Stimulated activated CD8-positive, alpha-beta memory T cell treated with anti-CD3 and anti-CD28 coated beads, Interleukin-7, amount 100 ng/mL, for 48 hours (primary cell): ENCODE measurements at places on chromosomes 5 and 9.

GRCh38 chr5:97078958-97079743 is 63.3 kb downstream of the LIX1 start:
- no peak for DNase-seq

- no peak for DNase-seq
Observed at GRCh38 chr5:122871661-122872060, 26.2 kb downstream of the SNX24 start.

DNA sequence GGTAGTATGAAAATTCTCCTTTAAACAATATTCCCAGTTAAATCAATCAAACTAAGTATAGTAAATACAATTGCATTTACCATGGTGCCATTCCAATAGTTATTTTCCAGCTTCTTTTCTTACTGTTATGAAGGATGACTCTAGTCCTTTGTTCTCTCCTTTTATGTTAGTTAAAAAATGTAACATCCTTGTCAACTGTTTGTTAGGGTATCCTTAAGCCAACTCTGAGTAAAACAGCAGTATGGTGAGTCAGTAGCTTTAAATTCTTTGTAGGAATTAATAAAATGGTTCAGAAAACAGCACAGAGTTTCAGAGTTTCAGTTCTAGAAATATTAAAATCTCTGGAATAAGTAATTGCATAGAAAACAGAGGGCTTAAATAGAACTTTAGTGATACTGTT is 384.4 kb downstream of the MTRR start:
- no peak for DNase-seq

- no peak for DNase-seq
Observed at GRCh38 chr9:69140123-69140735, 33.8 kb upstream of the TJP2 start.

- no peak for DNase-seq
Observed at GRCh38 chr5:33857037-33857436, 34.8 kb downstream of the ADAMTS12 start.

GRCh38 chr9:126945682-126946081 is 31.1 kb downstream of the RALGPS1 start:
- no peak for DNase-seq

DNA sequence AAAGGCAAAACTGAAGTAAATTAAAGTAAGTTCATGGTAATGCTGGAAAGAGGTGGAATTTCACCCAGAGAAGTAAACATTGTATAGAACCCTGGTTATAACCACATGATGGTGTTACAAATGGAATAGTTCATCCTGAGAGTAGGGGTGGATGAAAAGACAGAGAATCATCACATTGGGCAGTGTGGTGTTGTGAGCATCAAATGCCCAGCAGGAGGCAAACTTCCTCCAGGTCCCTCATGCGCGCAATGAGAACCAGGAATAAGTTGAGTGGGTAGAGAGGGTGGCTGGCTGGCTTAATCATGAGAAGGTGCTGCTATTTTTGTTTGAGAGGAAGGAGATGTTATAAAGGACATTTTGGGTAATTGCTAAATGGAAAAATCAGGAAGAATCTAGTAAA is 163.3 kb upstream of the HMHB1 start:
- DNase-seq, result no peak

DNA sequence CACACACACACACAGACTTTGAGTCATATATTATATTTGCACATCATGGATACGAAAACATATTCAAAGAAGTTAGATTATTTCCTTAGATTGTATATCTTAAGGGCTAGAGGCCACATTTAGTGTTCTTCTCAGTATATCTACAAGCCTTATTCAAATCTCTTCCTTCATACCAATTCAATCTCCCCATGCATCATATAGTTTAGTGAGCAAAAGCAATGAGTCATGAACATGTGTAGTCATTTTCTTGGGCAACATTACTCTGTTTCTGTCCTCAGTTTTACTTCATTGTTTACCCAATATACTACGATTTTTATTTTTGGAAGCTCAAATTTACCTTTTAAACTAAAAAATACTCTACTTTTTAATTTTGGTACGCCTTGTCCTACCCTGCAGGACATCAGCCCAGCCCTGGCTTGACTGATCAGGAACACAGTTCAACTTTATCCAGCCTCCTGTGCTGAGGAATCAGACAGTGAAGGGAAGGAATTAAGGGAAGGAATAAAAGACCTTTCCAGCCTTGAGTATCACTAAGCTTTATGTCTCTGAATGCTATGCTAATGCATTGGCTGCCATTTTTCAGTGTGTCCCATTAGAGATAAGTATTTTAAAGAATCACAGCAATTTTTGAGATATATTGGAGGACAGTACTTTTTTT is 101.7 kb upstream of the FST start:
- no peak for DNase-seq

DNA sequence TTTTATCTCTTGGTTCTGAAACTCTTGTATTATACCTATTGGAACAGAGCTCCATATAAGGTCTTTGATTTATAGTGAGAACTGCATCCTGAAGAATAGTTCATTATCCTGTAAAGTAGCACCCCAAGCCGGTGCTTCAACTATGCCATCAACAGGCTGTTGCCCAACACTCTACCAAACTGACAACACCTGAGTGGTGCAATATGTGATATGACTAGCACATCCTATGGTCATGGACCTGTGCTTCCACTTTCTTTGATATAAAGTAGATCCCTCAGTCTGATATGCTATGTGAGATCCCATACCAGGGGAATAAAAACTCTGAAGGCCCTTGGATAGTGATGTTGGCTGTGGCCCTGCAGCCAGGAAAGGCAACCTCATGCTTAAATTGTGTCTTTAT is 15.8 kb downstream of the CSF2 start:
- DNase-seq, result no peak

DNA sequence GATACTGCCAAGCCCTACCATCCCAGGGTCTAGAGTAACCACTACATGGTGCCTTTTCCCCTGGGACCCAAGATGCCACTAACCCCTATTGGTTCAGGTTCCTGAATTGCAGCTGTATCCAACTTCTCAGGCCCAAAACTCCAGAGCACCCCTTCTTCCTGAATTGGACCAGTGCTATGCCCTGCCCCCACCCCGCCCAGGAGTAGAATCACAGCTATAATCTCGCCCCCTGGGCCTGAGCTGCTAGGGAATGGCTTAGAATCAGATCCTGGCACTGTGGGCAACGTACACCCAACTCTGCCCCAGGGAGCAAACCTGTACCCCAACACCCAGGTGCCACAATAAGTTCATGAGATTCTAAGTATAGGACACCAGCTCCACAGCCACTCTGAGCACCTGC is 206.3 kb downstream of the CACNA1B start:
- DNase-seq, result no peak

DNA sequence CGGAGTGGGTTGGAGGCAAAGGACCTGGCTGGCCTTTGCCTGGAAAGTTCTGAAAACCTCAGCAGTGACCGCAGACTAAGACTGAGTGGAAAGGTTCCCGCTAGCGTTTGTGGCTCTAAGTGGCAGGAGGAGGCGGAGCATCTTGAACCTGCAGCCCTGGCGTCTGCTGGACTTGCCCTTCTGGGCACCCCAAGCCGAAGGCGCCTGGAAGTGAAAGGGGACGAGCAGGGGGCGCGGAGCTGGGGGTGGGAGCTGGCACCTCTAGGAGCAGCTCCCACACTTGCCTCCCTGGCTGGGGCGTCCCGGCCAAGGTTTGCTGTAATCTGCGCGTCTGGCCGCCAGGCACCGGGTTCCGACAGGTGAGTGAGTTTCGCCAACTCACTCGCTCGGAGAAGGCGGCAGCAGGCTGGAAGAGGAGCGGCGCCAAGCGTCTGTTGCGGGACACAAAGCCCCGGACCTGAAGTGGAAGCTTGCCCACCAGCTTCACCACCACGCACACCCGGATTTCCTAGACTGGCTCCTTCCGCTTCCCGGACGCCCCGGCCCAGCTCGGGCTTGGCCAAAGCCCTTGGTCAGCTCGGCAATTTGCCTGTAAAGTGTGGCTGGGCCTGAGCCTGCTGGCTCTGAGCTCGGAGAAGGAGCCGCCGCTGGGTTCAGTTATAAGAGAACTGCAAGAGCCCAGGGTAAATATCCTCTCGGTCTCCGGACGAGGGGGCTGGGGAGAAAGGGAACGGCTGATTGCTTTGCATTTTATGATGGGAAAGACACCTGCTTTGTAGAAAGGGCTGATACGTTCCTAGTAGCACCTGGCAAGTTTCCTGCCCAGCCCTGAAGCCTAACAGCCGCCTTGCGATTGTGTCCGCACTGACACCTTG is at the start of gene GNA14:
Gene GNA14, minus strand, starts transcription at position 89 of the 875 bp plus-strand sequence. CDS start 529 bp downstream, outside the sequence.
- no peak for DNase-seq

GRCh38 chr9:6938447-6938846 is 180.7 kb downstream of the KDM4C start:
- no peak for DNase-seq

DNA sequence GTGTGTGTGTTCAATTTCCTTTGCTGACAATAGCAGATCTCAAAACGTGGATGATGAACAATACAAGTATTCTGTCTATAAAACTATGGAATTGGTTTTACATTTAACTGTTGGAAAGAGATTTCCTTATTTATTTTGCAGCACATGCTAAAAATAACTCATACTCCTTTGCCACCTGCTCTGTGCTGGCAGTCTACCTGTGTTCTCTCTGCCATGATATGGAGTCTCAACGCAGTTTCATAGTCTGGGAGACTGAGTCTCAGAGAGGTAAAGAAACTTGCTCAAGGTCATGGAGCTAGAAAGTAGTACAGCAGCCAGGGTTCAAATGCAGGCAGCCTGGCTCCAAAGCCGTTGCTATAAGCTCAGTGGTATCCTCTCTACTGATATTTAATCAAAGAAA is 466.0 kb upstream of the DAP start:
- no peak for DNase-seq

GRCh38 chr9:136910901-136911245 is 24.6 kb downstream of the TRAF2 start:
- no peak for DNase-seq

GRCh38 chr5:125189531-125189941 is 443.1 kb upstream of the ZNF608 start:
- DNase-seq, result no peak

DNA sequence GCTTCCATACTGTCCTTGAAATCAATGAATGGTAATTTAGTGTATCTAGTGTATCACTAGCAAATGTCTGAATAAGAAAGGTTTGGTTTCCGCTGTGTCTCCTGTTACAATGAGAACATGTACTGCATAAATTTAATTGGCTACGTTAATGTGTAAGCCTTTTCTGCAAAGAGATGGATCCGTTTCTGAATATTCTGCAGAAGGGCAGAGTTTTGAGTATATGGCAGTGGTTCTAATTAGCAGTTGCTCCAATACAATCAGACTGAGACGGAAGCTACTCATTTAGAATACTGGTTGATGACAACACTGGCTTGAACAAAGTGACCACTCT is 555 bp upstream of the PCDHGC4 start:
- no peak for DNase-seq

DNA sequence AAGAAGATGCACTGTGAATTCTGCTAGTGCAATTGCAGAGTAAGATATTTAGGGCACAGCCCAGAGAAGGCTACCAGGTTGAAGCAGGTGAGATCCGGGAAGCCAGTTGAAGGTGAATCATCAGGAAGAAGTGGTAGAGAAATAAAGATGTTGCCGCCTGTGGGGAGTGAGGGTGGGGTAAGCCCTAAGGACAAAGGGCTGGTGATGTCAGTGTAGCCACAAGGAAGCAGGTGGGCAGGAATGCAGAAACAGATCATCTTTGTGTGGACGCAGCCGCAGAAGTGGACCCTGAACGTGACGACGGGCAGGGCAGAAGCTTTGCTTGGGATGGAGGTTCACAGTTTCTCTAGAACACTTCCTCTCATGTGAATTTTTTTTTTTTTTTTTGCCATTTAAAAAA is 164.2 kb downstream of the ACTL7B start:
- no peak for DNase-seq
